WTC11 (cell line): ENCODE measurements at places on chromosomes 1 and 21.

- DNase-seq: no peak
Observed at GRCh38 chr1:247487057-247487456, 29.2 kb upstream of the OR2B11 start.

DNA sequence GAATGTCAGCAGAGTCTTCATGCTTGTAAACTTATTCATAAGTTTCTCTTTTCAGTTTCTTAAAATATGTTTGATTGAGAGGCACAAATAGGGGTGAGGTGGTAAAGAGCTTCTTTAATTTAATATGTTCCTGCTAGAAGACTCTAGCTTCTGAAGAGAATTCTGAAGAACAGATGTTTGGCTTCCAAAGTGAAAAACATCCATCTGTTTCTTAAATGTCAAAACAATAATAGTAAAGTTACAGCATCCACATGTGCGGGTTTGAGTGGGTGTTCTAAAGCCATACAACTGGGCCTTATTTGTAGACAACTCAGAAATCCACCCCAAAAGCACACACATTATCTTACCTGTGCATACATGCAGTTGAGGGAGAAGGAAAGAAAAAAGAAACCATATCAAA, 144.0 kb upstream of the ADGRL4 start:
- DNase-seq: no peak

DNA sequence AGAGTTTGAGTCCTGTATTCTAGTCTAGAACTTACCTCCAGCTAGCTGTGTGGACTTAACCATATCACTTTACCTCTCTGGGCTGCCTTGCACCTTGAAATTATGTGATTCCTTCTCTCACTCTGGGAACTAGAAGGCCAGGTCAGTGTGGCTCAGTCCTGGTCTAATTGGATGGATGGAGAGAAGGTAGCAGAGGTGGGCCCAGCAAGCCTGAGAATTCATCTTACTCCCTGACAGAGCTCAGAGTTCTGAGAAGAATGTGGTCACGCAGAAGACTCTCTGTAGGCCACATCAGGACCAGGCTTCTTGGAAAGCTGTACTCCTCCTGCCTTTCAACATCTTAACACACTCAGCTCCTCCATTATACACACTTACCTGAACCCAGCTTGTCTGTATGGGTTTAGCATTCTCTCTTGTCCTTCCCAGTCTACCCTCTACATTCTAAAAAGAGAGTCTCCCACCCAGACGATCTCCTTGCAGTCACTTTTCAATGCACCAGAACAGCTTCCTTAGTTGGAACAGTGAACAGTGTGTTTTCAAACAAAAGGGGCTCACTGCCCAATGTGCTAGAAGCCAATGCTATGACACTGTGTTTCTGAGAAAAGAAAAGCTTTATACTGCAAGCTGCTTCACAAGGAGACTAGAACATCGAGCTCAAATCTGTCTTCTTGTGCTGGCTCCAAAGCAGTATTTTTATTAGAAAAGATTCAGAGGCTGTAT, 60.5 kb downstream of the CAPN9 start:
- no peak for DNase-seq

DNA sequence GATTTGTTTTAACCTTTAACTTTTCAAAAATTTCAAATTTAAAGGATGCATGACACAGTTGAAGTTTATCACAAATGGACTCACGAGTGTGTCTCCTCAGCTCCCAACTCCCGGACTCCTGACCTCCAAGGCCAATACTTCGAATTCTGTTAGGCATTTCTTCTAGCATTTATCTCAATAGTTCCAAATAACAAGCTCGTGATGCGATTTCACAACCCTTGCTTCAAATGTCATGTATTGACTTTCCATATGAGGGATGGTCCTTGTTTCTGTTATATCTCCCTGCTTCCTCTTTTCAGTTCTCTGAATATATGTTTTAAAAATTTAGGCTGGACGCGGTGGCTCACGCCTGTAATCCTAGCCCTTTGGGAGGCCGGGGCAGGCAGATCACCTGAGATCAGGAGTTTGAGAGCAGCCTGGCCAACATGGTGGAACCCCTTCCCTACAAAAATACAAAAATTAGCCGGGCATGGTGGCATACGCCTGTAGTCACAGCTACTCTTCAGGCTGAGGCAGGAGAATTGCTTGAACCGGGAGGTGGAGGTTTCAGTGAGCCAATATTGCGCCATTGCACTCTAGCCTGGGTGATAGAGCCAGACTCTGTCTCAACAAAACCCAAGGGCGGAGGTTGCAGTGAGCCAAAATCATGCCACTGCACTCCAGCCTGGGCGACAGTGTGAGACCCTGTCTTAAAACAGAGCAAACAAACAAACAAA, 52.0 kb upstream of the TINAGL1 start:
- no peak for DNase-seq

- no peak for DNase-seq
Observed at GRCh38 chr21:14522736-14523135, 23.4 kb downstream of the SAMSN1 start.

DNA sequence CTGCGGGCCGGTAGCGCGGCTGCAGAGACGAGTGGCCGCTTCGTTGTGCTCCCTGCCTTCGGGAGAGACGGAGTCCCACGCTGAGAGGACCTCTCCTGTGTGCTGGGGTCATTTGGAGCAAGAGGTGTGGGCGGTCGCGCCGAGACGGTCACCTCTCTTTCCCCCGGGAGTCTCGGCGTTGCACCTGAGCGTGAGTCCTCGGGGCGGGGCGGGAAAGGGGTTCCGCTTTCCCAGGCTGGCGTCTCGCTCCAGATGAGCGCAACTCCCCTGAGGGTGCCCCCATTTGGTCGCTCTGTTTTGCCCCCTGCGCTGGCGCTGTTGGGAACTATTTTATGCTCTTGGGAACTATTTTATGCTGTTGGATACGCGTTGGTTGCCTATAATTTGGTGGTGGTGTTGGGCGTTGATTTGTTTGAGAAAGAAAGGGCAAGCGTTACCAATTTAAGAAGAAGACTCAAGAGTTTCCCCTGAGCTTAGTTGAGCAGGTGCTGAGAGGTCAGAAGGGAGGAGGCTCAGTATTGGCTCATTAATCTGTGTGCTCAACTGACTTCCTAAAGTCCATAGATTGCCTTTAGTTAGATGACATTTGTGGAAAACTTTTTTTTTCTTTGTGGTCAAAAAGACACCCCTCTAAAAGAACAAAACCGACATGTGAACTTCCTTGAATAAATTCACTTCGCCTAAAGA, 683 bp downstream of the LRRC8B start:
- DNase-seq: peak; percentile 69

GRCh38 chr1:39378377-39378776, 113.1 kb upstream of the BMP8A start:
- peak; percentile 26 for DNase-seq

DNA sequence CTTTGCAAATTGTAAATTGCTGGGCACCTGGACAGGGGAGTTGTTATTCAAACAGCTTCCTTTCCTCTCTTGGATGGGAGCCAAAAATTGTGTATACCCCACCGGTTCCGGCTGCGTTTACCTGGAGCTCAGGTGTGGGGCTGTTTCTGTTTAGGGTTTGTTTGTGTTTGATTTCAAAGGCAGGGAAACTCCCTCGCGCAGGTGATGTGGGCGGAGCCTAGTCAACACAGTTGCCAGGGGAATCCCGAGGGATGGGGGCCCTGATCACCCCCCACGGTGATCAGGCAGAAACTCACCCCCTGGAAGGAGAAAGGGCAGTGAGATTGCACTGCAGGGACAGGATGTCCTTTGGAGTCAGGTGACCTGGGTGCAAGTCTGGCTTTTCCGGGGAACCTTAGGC, 28.3 kb downstream of the CDCP2 start:
- peak; percentile 50 for DNase-seq

DNA sequence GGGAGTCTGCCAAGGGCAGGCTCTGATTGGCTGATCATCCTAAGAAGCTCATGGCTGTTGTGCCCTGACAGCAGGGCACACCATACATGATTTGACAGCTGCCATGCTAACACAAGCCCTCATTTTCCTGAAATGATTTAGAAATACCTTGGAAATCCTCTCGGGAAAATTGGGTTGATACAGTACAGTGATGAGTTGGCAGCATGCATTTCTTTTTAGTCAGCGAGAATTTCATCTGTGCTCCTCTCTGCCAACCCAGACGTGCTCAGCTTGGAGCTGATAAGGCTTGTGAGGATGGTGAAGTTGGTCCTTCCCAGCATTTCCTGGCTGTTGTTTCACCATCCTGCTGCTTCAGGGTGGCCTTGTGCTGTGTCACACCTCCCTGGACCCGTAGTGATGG, 22.6 kb upstream of the KCNQ4 start:
- DNase-seq: no peak

DNA sequence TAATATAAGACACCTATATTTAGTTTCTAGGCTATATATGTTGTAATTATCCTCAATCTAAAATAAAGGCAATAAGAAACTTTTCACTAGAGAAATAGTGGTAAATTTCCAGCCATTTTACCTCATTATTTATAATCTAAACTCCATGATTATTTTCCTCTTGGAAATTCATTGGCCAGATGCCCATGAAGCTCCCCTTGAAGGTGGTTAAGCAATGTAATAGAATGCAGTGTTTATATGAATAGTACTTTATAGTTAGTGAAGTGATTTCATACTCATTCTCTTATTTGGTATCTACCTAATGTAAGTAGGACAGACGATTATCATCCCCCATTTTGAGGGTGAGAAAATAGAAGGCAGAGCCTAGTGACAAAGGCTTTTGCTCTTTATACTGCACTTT, 26.5 kb downstream of the NFYC start:
- no peak for DNase-seq
